ENCODE measurements at places on chromosomes 7 and 10.

- peak; percentile 19 for DNase-seq
These were observed 27.5 kb upstream of the EZH2 start for GRCh38 chr7:148911626-148912025.

GRCh38 chr7:5463031-5463430, 39.4 kb upstream of the TNRC18 start:
- DNase-seq = no peak

DNA sequence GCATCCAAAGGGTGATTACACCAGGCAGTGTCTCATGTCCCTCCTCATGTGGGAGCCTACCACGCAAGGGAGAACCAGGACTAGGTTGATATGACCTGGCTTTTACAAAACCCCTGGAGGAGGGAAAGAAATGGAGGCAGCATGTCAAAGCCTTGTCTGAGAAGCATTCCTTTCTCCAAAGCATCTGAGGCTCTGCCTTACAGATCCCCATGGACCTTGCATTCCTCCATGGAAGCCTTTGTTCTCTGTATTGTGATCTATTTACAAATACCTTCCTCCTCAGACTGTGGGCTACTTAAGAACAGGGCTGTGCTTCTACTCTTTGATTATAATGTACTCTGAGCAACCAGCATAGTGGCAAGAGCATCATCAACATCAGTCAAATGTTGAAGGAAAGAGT, 197.0 kb downstream of the PLXNA4 start:
- no peak for DNase-seq

GRCh38 chr7:25777969-25778708, 373.9 kb upstream of the NFE2L3 start:
- DNase-seq = no peak

GRCh38 chr7:2717293-2718261, 29.6 kb downstream of the AMZ1 start:
- DNase-seq = no peak

- DNase-seq = no peak
These were observed 22.4 kb downstream of the DIP2C start for GRCh38 chr10:667096-667495.

- no peak for DNase-seq
These were observed 90.8 kb upstream of the PIK3CG start for GRCh38 chr7:106774213-106774767.

- no peak for DNase-seq
These were observed 18.0 kb downstream of the MACC1 start for GRCh38 chr7:20199015-20199737.

DNA sequence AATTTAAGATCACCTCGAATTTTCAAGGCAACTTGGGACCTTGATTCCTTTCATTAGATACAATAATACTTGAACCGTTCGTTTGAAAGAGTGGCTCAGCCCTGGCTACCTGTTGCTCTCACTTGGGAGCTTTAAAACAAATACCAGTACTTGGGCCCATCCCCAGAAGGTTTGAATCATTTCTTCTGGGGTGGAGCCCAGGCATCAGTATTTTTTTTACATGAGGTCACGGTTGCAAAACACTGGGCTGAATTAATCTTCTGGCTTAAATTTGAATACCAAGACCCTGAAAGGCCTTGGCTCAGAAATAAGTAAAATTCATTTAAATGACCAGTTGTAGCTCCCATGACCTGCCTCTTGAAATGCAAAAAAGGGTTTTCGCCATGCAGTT, 214.9 kb downstream of the CREB5 start:
- DNase-seq = no peak

GRCh38 chr7:138926241-138926612, 55.0 kb downstream of the KIAA1549 start:
- no peak for DNase-seq

DNA sequence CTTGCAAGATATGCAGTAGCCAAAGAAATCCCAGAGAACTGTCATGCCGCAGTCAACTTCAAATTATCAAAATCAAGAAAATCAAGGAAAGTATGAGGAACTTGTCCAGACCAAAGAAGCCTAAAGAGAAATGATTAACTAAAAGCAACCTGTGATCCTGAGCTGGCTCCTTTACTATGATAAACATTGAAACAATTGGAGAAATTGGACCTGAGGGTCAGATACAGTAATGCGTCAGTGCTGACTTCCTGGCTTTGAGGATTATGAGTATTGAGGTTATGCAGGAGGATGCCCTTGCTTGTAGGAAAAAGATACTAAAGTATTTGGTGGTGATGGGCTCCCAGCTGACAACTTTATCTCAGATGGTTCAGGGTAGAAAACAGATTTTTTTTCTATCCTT, 324.7 kb upstream of the AKR1E2 start:
- DNase-seq = no peak

GRCh38 chr10:70850097-70850496, 34.3 kb downstream of the SGPL1 start:
- no peak for DNase-seq

GRCh38 chr7:63046612-63047011, 952.0 kb upstream of the ZNF722 start:
- DNase-seq = no peak

DNA sequence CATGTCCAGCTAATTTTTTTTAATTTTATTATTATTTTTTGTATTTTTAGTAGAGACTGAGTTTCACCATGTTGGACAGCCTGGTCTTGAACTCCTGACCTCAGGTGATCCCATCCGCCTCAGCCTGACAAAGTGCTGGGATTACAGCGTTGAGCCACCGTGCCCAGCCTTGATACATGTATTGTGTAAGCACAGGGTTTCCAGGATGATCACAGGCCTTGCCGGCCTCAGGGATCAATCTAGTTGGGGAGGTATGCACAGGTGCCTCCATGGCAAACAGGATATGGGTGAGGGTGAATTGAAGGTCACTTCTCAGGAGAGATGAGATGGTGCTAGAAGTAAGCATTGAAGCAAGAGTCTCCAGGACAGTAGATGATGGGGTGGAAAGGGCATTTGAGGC, 5.5 kb downstream of the MRPS17 start:
- no peak for DNase-seq

DNA sequence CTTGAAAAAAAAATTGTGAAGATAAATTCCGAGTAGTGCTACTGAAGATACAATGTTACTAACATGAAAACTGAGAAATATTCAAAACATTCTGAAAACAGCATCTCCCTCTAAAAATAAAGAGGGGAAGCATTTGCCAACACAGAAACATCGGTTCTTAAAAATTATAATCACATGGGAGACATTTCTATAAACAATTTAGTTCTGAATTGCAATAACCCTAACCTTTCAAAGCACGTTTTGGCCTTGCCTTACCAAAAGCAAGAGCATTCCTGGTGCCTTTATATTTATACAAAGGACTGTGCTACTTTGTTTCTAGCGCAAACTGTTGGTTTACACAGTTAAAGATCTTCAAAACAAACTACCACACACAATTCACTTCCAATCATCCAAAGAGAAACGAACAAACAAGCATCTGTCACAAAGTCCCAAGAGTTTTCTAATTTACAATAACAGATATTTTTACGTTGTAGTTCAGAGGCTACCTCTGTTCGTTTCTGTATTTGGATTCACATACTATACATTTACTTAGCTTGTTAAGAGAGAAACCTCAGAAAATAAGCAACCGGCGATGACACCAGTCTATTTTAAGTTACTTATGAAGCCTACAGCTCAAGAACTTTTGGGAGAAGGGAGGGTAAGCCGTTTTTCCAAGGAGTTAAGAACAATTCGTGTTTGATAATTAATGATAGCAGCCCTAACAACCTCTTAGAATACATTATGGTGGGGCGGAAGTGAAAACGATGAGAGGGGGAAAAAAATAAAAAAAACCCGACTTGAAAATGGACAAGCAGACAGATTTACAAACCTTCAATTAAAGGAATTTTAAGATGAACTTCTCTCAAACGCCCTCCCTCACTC, 1.3 kb downstream of the ABI1 start:
- no peak for DNase-seq

DNA sequence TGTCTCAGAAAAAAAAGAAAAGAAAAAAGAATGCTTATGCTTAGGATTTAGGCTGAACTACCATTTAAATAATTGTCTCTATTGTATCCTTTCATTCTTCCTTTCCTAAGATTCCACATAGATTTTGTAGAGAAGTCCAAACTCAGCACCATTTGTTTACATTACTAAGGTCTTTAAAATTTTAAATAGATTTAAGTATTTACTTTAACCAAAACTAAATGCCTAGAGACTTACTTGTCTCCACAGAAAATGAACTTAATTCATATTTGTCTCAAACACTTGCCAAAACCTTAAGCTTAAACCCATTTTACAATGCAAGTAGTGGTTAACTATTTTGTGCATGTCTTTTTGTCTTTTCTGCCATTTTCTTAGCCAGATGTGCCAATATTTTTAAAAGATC, 54.1 kb upstream of the ABI1 start:
- DNase-seq = no peak

DNA sequence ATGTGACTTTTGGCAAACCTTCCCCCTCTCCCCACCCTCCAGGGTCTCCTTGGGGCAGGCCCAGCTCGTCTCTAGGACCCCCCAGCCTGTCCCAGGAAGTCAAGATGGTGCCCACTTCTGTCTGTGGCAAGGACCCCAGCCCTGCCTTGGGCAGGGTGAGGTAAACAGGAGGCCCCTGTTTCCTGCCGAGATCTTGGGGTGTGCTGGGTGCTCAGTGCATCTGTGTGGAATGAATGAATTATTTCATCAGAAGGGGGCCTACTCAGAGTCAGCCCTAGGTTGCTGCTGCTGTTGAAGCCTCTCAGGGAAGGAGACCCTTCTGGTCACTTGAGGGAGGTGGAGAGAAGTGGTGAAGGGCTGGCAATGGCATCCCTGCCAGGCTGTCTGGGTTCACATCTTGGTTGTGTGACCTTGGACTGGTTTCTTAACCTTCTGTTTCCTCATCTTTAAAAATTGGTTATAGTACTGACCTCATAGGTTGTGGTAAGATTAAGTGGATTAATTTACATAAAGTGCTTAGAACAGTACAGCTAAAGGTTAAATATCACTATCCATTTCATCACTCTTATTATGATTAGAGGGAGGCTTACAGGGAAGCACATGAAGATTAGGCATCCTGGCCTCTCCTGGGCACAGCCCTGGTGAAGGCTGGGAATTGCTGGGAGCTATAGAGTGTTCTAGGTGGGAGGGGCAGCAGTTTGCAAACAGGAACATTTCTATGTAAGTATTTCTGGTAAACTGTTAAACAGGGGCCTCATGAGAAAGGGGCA, 67.7 kb downstream of the ZMIZ1 start:
- DNase-seq = no peak

DNA sequence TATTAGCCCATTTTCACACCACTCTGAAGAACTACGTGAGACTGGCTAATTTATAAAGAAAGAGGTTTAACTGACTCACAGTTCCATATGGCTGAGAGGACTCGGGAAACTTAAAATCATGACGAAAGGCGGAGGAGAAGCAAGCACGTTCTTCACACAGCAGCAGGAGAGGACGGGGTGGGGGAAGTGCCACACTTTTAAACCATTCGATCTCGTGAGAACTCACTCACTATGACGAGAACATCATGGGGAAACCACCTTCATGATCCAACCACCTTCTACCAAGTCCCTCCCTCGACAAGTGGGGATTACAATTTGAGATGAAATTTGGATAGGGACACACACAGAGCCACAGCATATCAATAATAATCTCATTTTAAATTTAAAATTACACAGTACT, 80.2 kb downstream of the VWDE start:
- no peak for DNase-seq

DNA sequence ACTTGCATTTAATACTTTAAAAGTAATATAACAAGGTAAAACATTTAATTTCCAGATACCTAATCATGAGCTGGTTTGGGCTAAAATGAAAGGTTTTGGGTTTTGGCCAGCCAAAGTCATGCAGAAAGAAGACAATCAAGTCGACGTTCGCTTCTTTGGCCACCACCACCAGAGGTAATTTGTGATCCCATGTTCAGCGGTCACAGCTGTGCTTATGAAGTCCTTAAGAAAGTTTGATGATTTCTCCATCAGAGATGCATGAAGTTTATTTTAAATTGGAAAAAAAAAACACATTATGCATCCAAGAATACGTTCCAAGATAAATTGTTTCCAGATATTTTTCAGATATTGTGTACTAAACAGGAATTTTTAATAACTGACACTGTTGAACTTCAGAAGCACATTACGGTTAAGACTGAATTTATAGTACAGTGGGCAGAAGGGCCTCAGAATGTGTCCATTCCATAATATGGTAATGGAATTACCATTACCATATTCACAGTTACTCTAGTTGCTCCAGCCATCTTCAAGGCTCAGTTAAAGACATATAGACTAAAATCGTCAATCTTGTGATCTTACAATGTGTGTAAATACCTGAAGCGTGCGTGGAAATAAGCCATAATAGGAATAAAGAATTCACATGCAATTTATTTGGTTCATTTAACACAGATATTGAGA, 106.8 kb downstream of the ZMYND11 start:
- DNase-seq = no peak

GRCh38 chr10:88386821-88387773, 196.0 kb downstream of the RNLS start:
- no peak for DNase-seq

DNA sequence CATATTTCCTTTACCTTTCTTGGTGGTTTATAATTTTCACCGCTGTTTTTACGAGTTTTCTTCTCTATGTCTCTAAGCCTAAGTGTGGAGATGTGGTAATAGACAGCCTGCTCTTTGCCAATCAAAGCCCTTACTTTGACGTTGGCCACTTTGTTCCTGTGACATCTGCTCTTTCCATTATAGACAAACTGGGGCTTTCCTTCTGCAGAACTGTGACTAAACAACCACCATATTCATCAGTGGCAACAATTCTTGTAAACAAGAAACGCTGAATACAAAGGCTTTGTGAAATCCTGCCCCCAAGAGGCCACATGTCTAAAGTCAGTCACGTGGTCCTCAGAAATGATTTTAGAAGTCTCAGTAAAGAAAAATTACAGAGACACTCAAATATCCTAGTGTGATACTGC, 59.6 kb upstream of the CAPZA2 start:
- DNase-seq = peak; percentile 23

DNA sequence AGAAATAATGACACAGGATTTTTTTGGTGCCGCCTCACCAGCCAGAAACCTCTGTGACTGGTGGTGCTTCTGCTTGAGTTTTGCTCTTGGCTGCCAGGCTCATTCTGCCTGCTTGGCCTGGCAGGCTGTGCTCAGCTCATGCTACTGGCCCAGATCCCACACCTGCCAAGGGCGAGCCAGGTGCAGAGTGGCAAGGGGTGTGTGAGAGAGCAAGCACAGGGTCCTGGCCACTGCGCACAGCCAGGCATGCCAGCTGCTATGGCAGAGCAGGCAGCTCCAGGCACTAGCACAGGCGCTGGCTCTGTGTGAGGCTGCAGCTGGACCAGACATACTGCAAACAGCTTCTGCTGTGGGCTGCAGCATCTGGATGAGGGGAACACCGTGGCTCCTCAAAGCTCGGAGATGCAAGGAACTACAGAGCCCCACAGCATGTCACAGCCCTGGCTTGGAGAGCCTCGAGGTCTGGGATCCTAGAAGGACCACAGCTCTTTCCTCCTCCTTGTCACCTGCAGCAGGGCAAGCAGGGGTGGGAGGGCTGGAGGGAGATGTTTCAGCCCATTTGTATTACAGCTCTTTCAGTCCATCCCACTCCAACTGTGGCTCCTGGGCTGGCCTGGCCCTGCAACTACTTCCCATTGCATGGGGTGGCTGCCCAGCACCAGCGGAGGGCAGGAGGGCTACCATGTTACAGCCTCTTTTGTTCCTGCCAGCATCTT, 313.4 kb upstream of the SEMA3C start:
- DNase-seq = no peak

GRCh38 chr10:69392481-69393000, 24.2 kb downstream of the TACR2 start:
- DNase-seq = peak; percentile 72

Measured in stimulated activated CD4-positive, alpha-beta T cell treated with anti-CD3 and anti-CD28 coated beads, TNF-alpha, amount 100 ng/mL, for 24 hours (primary cell).